ENCODE measurements at places on chromosomes 16 and 17. TPM values are rescaled to one million over a fixed set of nuclear protein-coding genes. Genes with fewer than 3 reads are reported as not detected.

The SYCE1L gene
- 10.7 TPM for total RNA-seq

The CDIPT gene
- 79.0 TPM for total RNA-seq

The KSR1 gene
- total RNA-seq = 19.9 TPM

The RAC3 gene
- total RNA-seq = 52.9 TPM

The GAS2L2 gene
- not detected for total RNA-seq

- no peak for DNase-seq
These were observed 43.1 kb downstream of the HS3ST3A1 start for GRCh38 chr17:13558588-13558987.

GRCh38 chr16:89749637-89750036 lies 28.3 kb downstream of the ZNF276 start:
- no peak for DNase-seq

DNA sequence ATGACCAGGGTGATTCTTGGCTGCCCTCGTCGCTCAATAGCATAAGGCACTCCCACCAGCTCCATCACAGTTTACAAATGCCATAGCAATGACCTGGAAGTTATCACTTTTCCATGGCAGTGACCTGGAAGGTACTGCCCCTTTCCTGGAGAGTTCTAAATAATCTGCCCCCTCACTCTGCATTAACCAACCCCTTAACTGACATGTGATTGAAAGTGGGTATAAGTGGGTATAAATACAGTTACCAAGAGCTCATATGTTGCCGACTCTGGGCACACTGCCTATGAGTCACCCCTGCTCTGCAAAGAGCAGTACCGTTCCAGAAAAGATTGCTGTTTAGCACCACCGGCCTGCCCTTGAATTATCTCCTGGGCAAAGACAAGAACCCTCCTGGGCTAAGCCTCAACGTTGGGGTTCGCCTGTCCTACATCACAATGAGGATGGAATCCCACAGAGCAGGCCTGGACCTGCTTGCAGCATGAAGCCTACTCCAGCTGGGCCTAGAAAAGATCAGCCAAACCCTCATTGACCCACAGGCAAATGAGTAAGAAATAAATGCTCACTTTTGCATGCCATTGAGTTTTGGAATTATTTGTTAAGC lies 95.2 kb upstream of the SEC14L1 start:
- no peak for DNase-seq

GRCh38 chr17:35361027-35361426 lies 12.4 kb downstream of the SLFN11 start:
- DNase-seq = no peak

GRCh38 chr16:58329135-58329534 lies 34.3 kb upstream of the PRSS54 start:
- DNase-seq = no peak

GRCh38 chr17:77374170-77374936 lies 233.6 kb downstream of the SEC14L1 start:
- DNase-seq = no peak

GRCh38 chr17:58694302-58694701 lies 1.9 kb downstream of the RAD51C start:
- no peak for DNase-seq

DNA sequence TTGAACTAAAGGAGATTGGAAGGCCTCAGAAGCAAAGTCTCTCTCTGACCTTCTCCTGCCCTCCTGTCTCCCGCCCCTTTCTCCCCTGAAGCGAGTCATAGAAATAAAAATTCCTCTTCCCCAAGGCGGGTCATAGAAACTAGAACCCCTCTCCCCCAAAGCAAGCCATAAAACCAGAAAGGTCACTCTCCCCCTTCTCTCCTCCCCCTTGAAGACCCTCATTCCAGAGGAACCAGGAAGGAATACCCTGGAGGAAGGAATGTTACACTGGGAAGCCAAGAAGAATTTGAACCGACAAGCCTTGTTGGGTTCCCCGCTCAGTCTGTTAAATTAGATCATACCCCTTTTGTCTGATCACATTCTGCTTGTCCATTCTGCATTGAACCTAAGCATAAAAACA lies 2.7 kb upstream of the GJC1 start:
- DNase-seq = no peak

DNA sequence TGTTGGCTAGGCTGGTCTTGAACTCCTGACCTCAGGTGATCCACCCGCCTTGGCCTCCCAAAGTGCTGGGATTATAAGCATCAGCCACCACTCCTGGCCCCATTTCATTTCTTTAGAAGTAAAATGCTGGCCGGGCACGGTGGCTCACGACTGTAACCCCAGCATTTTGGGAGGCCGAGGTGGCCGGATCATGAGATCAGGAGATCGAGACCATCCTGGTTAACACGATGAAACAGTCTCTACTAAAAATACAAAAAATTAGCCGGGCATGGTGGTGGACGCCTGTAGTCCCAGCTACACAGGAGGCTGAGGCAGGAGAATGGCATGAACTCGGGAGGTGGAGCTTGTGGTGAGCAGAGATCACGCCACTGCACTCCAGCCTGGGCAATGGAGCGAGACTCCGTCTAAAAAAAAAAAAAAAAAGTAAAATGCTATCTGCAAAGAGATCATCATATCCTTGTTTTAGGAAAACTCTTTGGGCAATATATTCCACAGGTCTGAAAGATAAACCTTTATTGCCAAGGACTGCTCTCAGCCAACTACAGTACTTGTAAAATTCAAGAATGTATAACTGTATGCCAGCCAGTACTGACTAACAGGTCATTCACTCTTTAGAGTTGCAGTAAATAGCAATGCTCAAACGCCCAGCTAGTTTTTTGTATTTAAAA lies 3.8 kb downstream of the GJC1 start:
- peak; percentile 52 for DNase-seq

GRCh38 chr17:77020973-77021372 lies 119.8 kb upstream of the SEC14L1 start:
- no peak for DNase-seq
